ENCODE measurements at places on chromosomes 11 and 22.

DNA sequence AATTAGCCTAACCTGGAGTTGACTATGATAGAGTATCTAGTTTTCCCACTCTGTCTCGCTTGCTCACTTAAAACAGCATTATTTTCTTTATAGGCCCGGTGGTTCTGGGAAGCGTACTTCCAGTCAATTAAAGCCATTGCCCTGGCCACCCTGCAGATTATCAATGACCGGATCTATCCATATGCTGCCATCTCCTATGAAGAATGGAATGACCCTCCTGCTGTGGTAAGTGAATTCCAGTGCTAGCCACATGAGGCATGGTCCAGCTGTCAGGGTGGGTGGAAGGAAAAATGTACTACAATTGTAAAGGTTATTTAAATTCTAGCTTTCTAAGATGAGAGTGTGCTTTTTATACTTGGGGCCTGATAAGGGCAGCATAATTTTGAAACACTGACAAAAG is 76.0 kb downstream of the EXT2 start:
- DNase-seq: no peak

GRCh38 chr11:63832336-63832735 is 6.6 kb upstream of the MARK2 start:
- DNase-seq: no peak

DNA sequence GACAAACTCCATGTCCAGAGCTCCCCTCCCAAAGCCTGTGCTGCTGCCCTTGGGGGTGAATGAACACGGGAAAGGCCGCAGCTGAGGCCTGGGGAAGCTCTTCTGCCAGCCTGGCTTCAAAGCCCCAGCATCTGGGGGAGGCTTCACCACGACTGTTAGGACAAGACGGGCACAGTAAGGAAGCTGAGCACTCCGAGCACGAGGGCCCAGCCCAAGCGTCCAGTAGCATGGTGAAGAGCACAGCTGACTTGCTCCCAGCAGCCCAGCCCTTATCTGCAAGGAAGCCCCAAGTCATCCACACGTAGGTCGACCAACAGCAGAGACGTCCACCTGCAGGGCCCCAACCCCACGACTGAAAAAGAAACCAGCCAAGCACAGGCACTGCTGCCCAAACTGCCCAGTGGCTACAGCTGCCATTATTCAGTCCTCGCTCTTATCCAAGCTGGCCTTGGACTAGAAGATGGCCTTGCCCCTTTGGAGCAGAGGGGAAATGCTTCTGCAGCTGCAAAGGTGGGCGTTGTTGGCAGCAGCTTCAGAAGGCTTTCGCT is 62.5 kb downstream of the SHANK2 start:
- no peak for DNase-seq

DNA sequence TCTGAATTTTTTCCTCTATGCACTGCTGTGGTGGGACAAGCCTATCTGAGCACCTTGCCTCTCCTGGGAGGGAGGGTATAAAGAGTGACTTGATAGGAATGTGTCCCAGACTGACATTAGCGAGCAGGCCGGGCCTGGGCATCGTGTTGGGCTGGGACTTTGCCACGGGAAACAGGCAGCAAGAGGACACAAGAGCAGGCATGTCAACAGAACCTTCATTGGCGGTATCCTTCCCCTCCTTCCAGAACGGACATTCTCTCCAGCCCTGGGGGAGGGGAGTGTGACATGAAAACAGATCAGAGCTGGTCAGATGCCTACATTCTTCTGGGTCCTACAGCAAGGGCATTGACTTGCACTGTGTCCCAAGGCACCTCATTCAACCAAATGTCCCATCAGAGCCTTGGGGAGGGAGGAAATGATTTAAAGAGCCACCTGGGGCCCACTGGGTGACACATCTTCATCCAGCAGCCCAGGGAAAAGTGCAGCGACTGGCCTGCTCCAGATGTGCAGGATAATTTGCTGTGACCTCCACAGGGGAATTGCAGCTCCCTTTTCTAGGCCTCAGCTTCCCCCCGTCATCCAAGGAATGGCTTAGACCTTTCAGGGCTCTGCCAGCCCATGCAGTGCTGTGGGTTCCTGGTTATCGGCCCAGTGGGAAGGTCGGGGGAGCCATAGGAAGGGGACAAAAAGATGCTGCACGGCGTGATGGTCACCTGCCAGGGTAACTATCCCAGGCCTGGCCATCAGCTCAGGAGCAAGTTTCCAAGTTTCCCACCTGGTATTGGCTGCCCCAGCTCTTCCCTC is 21.8 kb upstream of the UVRAG start:
- no peak for DNase-seq

- DNase-seq: no peak
These were observed 511.7 kb downstream of the TBC1D22A start for GRCh38 chr22:47274196-47274595.

DNA sequence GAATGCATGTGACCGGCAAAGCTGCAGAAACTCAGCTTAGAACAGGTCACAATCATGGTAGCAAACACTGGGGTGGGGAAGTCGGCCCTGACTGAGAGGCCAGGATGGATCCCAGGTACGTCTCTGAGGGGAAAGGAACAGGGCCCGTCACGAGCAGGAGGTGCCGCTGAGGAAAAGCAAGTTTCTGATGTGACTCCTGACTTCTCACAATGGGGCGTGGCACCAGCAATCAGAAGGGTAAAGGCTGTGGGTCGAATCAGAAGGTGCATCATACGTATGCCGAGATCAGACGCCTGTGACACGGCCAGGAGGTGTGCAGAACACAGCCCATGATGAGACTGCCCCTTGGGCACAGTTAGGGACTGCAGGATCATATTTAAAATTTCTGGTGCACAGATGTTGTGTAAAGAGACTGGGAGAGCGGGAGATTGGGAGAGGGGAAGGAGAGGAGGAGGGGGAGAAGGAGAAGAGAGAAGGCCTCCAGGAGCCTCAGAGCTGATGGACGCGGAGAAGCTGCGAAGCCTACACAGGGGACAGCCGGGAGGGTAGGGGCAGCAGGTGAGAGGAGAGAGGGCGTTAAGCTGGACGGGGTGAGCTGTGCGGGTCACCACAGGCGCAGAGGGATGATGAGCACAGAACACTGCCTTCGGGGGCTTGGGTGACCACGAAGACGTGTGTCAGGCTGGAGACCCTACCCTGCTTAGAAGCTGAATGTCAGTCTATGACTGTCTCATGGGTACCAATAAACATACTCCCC is 30.7 kb downstream of the KRTAP5-5 start:
- DNase-seq: no peak

DNA sequence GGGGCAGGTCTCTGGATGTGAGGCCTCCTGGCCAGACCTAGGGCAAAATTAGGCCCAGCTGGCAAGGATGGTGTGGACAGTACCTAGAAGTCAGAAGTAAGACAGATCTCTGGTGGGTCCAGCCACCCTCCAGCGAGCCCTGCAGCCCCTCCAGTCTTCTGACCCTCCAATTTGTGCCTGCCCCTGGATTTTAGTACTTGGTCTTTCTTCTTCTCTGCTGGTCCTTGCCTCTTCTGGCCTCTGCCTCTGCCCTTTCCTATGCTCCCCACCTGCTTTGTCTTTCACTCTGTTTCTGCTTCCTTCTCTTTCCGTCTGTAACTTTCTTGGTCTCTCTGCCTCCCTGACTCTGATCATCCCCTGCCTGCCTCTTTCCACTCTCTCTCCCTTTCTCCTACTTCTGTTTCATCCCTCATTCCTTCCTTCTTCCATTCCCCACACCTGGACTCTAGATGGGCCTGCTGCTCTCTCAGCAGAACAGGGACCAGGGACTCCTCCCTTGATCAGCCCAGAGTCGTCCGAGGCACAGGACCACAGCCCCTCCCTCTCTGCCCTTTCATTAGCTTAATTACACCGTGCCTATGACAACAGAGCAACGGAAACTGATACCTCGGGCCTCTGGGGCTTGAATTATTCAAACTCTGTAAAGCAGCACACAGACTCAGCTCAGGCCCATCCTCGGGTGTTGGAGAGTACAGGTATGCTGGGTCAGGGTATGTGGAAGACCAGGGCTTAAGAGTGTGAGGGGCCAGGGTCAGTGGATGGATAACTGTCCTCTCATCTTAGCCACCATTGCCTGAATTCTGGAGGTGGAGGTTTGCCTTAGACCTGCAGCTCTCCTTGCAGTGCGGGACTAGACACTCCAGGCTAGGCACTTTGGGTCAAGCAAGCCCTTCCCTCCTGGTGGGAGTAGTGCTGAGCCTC is at the start of gene CHRNA10:
Gene CHRNA10, minus strand, starts transcription at position 51 of the 921 bp plus-strand sequence. CDS start 72 bp downstream, outside the sequence.
- DNase-seq: no peak

DNA sequence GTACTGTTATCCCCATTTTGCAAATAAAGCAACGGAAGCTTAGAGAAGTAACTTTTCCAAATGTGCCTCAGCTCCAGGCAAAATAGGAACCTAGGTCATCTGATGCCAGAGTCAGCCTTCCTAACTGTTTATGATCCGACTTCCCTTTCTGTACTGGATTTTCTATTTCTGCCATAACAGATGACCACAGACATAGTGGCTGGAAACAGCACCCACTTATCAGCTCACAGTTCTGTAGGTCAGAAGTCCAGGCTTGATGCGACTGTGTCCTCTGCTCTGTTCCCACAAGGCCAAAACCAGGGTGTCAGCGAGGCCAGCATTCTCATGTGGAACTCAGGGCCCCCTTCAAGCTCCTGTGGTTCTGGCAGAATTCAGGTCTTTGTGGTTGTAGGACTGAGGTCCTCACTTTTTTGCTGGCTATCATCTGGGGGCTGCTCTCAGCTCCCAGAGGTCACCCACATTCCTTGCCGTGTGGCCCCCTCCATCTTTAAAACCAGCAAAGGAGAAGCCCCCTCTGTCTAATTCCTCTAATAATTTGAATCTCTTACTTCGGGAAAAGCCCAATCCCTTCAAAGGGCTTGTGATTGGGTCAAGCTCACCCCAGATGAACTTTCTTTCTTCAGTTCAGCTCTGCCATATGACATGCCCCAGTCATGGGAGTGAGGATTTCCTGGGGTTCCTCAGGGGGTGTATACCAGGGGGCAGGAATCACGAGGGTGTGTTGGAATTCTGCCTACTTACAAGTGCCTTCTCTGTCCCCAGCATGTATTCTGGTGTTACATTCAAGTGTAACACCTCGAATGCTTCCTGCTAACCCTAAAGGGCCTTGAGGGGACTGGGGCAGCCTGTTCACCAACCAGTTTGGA is 15.3 kb downstream of the KCNJ5 start:
- no peak for DNase-seq

GRCh38 chr22:47337161-47337621 is 574.7 kb downstream of the TBC1D22A start:
- DNase-seq: no peak

All from activated CD4-positive, alpha-beta T cell treated with anti-CD3 and anti-CD28 coated beads, Interleukin-2, amount 50 U/mL, for 48 hours (primary cell).